ENCODE measurements at places on chromosomes 13 and 19. TPM values are rescaled to one million over a fixed set of nuclear protein-coding genes. Genes with fewer than 3 reads are reported as not detected.
A peak's percentile ranks its signal among the peaks of the same experiment; 100 is the strongest.

DNA sequence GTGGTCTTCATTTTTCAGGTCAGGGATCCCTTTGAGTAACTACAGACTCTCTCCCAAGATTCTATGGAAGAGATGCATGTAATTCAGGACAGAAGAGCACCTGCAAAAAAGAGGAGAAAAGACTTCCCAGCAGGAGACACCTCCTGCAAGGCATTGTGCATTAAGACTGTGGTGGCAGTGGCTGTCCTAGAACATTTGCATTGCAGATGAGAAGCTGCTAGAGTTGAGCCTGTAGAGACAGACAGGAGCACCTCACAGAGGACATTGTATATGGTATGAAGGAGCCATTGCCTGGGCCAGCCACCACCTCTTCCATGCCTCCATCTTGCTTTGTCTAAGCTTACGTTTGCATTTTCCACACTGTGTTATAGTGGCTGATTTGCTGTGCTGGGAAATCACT is 11.2 kb upstream of the MYO16 start:
- no peak overlapping the region for H3K27ac ChIP-seq
- H3K27me3 ChIP-seq = no peaks in the 10 kb centered on the region
- H3K36me3 ChIP-seq = no peaks in the 10 kb centered on the region
- no peak overlapping the region for H3K4me3 ChIP-seq
- no peaks in the 10 kb centered on the region for H3K4me1 ChIP-seq

GRCh38 chr19:31548941-31549340 is 199.7 kb upstream of the TSHZ3 start:
- H3K4me1 ChIP-seq = no peaks in the 10 kb centered on the region
- no peaks in the 10 kb centered on the region for H3K27me3 ChIP-seq

DNA sequence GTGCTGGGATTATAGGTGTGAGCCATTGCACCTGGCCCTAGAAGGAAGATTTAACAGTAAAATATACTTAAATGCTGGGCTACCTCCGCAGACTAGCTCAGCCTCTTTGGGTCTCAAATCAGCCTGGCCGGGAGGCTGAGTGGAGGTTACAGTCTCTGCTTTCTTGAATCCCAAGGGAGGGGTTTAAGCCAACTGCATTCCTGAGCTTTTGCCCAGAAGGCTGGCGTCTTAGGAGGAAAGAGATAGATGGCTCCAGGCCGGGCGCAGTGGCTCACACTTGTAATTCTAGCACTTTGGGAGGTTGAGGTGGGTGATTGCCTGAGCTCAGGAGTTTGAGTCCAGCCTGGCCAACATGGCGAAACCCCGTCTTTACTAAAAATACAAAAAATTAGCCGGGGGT is 623 bp upstream of the C5AR1 start:
- H3K36me3 ChIP-seq = no peaks in the 10 kb centered on the region
- H3K4me3 ChIP-seq = no peak overlapping the region
- H3K27ac ChIP-seq = no peak overlapping the region
- peaks cover 3% of the 10 kb centered on the region for H3K4me1 ChIP-seq

DNA sequence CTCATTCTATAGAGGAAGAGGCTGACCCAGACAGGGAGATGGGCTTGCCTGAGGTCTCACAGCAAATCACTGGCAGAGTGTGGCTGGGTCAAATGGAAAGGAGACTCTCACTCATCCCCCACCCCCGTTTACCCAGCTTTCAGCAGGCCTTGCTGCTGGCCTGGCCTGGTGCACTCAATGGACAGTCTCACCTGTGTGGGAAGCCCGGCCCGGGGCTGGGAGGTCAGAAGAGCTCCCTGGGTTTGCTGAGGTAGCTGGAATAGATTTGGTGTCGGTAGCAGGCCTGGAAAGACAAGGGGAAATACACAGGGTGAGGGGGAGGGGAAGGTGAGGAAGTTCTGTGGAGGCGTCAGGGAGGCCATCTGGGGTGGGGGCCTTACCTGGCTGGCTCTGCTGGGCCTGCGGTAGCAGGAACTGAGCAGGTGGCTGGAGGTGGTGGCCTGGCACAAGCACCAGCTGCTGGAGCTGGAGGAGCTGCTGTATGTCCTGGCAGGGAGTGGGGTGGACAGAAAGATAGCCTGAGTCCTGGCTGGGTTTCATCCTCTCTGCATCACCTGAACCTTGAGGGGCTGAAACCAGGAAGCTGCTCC is 23.5 kb downstream of the ZNF574 start:
- H3K4me3 ChIP-seq = no peak overlapping the region
- peaks cover 34% of the 10 kb centered on the region for H3K36me3 ChIP-seq
- peaks cover 7% of the 10 kb centered on the region for H3K4me1 ChIP-seq

DNA sequence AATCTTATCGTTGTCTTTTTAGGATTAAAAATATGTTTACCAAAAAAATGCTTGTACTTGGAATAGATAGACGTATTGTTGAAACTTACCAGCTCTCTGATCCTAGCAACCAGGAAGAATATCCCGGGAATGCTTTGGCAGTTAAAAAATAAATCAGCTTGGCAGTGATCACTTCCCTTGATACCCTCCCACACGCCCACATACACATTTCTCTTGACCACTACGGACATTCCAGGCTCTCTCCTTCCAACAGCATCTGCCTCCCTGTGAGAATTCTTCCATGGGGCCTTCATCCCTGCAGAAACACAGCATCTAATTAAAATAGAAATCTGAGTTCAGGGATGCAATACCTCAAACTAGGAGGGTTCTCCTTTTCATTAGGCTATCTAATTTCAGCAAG is 57.9 kb downstream of the THSD1 start:
- no peaks in the 10 kb centered on the region for H3K36me3 ChIP-seq
- H3K4me1 ChIP-seq = no peaks in the 10 kb centered on the region
- peaks cover 2% of the 10 kb centered on the region for H3K27me3 ChIP-seq
- H3K4me3 ChIP-seq = no peak overlapping the region
- H3K27ac ChIP-seq = no peak overlapping the region
- no peak for DNase-seq

GRCh38 chr13:35179494-35179893 is 237.4 kb downstream of the NBEA start:
- H3K27ac ChIP-seq = no peak overlapping the region
- no peaks in the 10 kb centered on the region for H3K36me3 ChIP-seq
- H3K27me3 ChIP-seq = no peaks in the 10 kb centered on the region
- no peaks in the 10 kb centered on the region for H3K4me1 ChIP-seq
- H3K4me3 ChIP-seq = no peak overlapping the region

DNA sequence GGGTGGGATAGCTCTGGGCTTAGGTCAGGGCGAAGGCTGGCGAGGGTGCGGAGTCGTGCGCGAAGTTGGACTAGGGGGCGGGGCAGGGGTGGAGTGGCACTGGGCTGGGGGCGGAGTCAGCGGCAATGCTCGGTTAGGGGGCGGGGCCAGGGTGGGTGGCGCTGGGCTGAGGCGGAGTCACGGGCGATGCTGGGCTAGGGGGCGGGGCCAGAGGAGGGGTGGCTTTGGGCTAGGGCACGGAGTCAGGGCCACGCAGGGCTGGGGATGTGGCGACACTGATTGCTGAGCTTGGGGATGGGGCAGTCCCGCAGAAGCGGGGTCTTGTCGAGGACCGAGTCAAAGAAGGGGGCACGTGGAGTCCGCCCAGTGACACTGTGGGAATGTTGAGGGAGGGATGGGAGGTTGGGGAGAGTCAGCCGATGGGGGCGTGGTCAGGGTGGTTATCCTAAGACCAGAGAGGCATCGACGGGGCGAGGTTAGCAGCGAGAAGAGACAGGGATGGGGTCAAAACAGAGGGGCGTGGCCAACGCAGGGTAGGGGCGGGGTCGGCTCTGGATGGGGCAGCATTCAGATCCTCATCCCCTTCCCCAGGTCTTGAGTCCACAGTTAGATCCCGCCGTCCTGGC is 8.7 kb downstream of the HOMER3 start:
- H3K27ac ChIP-seq = no peak overlapping the region
- peak; percentile 67 for DNase-seq
- peak overlapping the region; percentile 73 for H3K4me3 ChIP-seq
- H3K4me1 ChIP-seq = peaks cover 5% of the 10 kb centered on the region
- peaks cover 4% of the 10 kb centered on the region for H3K36me3 ChIP-seq

GRCh38 chr13:27772651-27773425 is 19.4 kb upstream of the GSX1 start:
- H3K4me1 ChIP-seq = no peaks in the 10 kb centered on the region
- no peak overlapping the region for H3K27ac ChIP-seq
- no peaks in the 10 kb centered on the region for H3K36me3 ChIP-seq
- no peak for DNase-seq

DNA sequence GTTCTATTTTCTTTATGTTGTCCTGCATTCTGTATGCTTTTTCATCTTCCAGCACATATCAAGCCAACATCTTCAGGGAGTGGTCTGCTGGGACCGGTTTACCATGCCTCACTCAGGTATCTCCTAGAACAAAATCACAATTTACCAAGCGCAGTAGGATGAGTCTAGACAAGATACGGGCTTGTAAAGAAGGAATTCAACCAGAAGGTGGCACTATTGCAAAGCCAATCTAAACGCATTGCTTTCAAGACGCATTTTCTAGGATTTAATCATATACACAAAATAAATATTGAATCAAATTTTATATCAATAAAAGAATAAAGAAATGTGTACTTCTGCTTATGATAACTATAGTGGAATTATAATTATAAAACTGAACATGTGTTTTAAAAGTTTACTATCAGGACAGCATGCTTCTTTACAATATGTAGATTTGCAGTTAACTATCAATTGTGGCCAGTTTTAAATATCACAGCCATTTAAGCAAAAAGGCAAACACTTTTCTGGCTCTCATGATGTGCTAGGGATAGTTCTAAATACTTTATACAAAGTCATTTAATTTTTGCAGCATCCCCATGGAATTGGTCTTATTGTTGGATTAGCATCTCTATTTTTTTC is 16.1 kb upstream of the TPP2 start:
- H3K4me3 ChIP-seq = no peak overlapping the region
- no peaks in the 10 kb centered on the region for H3K36me3 ChIP-seq
- H3K27ac ChIP-seq = no peak overlapping the region
- peaks cover 14% of the 10 kb centered on the region for H3K4me1 ChIP-seq
- peaks cover 7% of the 10 kb centered on the region for H3K27me3 ChIP-seq

GRCh38 chr13:99282264-99283231 is 24.4 kb upstream of the GPR18 start:
- no peak for DNase-seq
- peak overlapping the region; percentile 43 for H3K27ac ChIP-seq
- H3K27me3 ChIP-seq = no peaks in the 10 kb centered on the region
- peak overlapping the region; percentile 8 for H3K4me3 ChIP-seq

DNA sequence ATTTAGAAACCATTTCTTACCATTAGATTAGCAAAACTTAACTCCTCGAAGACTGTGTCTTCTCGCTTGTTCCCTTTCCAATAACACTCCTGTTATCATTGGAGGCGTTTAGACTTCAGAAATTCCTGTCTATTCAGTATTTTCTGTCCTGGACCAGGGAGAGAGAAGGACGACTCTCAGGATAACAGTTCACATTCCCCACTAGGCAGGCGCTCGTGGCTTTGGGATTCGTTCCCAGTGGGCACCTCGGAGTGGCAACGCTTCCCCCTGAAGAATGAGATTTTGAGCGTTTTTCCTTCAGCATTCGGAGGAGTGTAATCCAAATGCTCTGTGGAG is 429 bp upstream of the ZNF225 start:
- H3K27ac ChIP-seq = peak overlapping the region; percentile 88
- H3K27me3 ChIP-seq = no peaks in the 10 kb centered on the region
- DNase-seq = no peak
- H3K4me3 ChIP-seq = peak overlapping the region; percentile 100
- peaks cover 30% of the 10 kb centered on the region for H3K4me1 ChIP-seq
- H3K36me3 ChIP-seq = peaks cover 29% of the 10 kb centered on the region

- peaks cover 18% of the 10 kb centered on the region for H3K27me3 ChIP-seq
- no peak for DNase-seq
- peaks cover 2% of the 10 kb centered on the region for H3K36me3 ChIP-seq
- H3K27ac ChIP-seq = no peak overlapping the region
- H3K4me1 ChIP-seq = peaks cover 11% of the 10 kb centered on the region
- no peak overlapping the region for H3K4me3 ChIP-seq
Observed at GRCh38 chr13:24134231-24134630, 26.3 kb upstream of the SPATA13 start.

- H3K4me1 ChIP-seq = peaks cover 68% of the 10 kb centered on the region
- peak overlapping the region; percentile 99 for H3K27ac ChIP-seq
Observed at GRCh38 chr19:17751912-17752273, 616 bp downstream of the FCHO1 start.

DNA sequence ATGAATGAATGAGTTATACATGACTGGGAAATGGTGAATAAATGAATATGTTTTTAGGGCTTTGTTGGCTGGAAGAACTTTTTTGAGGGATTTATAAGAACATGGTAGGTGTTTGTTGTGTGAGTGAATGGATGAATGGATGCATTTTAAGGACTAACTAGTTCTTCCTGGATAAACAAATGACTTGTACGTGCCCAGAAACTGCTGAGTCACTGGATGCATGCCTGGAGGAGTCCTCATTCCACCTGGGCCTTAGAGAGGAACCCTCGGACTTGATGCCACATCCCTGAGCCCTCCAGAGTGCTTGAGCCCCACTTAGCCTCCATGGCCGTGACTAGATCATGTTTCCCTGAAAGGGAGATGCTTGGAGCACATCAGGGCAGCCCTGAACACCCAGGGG is 153.4 kb downstream of the DPF1 start:
- H3K27ac ChIP-seq = no peak overlapping the region
- no peaks in the 10 kb centered on the region for H3K27me3 ChIP-seq

GRCh38 chr19:38196948-38197656 is 26.9 kb downstream of the DPF1 start:
- no peak for DNase-seq
- H3K36me3 ChIP-seq = no peaks in the 10 kb centered on the region
- H3K4me3 ChIP-seq = no peak overlapping the region
- no peaks in the 10 kb centered on the region for H3K27me3 ChIP-seq
- H3K4me1 ChIP-seq = no peaks in the 10 kb centered on the region

- no peak overlapping the region for H3K4me3 ChIP-seq
- DNase-seq = no peak
- H3K27me3 ChIP-seq = no peaks in the 10 kb centered on the region
- no peaks in the 10 kb centered on the region for H3K4me1 ChIP-seq
- no peak overlapping the region for H3K27ac ChIP-seq
- peaks cover 1% of the 10 kb centered on the region for H3K36me3 ChIP-seq
Observed at GRCh38 chr13:52701728-52702465, 37.7 kb downstream of the CNMD start.

DNA sequence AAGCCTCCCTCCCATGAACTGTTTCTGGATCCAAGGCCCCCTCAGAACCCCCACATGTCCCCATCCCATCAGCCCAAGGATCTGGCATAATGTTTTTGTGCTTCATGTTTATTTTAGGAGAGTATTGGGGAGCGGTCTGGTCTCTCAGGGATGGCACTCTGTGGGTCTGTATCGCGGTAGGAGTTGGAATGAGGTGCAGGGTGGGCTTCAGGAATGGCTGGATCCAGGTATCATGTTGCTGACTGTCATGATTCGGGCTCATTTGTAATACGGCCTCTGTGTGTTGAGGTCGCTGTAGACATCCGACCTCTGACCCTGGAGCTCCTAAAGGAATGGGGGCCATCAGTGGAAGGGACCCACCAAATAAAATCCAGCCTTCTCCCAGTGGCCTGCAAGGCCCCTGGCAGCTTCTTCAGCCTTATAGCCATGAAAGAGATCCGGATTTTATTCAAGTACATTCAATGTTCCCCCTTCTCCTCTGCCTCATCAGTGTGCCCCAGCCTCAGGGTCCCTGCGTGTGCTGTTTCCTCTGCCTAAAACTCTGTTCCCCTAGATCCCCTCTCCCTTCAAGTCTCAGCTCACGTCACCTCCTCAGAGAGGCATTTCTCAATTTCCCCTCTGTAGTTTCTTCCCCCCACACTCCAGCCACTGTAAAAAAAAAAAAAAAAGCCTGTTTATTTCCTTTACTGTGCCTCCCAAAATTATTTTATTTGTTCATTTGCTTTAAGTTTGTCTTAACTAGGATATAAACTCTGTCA is 2.2 kb downstream of the HCST start:
- peak overlapping the region; percentile 27 for H3K4me3 ChIP-seq
- no peaks in the 10 kb centered on the region for H3K36me3 ChIP-seq
- H3K27ac ChIP-seq = peak overlapping the region; percentile 76
- peaks cover 43% of the 10 kb centered on the region for H3K4me1 ChIP-seq
- DNase-seq = no peak

Gene NLRP5
- total RNA-seq = not detected

Gene PROSER1
- 103 TPM for total RNA-seq

Gene RUBCNL
- 2.8 TPM for total RNA-seq

Gene CCDC70
- not detected for total RNA-seq

Gene IZUMO2
- not detected for total RNA-seq

Gene FFAR2
- not detected for total RNA-seq

Gene FPR1
- not detected for total RNA-seq
